ELR (cell line): ENCODE measurements at places on chromosomes 4 and X.

GRCh38 chr4:179095585-179096221 lies 1653.5 kb upstream of the AGA start:
- peak; percentile 49 for DNase-seq

DNA sequence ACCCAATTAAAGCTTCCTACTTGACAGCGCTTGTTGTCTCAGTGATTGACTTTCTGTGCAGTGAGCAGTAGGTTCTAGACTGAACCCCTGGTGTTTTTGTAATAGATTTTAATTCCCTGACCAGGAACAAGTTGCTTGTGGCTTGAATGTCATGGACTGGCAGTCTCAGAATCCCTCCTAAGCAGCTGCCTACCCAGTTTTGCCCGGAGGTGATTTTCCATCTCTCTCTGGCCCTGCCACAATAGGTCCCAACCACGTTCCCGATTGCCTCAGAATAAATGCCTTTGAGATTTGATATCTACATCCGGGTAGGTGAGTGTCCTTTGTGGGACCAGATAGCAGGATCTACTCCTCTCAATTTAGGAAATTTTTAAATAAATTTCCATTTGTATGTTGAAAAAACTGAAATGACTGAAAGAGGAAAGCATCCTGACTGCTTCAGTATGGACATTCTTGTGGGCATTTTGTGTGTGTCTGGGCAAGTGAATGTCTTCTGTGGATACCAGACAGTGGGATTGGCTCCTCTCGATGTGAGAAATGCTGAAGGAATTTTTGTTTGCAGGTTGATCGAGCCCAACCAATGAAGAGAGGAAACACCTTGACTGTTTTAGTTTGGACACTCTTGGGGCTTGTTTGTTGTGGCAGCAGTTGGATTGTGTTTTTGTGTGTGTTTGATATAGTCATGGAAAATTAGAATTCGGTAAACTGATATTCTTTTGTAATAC lies 1607.4 kb downstream of the C4orf33 start:
- DNase-seq, result peak; percentile 3

- DNase-seq, result no peak
Measured at GRCh38 chrX:141960578-141960977, 56.9 kb downstream of the MAGEC1 start.

- no peak for DNase-seq
Measured at GRCh38 chr4:151522866-151523519, 114.0 kb downstream of the FHIP1A start.

DNA sequence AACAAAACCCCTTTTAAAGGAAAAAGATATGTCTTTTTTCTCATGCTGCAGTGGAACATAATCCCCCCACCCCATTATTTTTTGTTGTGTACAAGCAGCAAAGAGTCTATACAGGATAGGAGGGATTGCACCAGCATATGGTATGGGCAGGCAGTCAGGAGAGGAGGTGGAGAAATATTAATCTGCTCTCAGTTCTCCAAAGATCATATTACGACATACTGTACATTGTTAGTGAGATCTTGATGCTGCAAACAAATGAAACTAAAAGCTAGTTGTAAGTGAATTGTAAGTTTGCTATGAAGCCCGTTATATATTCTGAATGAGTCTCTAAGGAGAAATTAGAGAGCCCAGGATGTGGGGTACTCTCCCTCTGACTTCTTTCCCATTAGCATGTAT lies 75.3 kb downstream of the RAPGEF2 start:
- no peak for DNase-seq

- DNase-seq, result no peak
Measured at GRCh38 chrX:18810416-18810815, 103.0 kb downstream of the PPEF1 start.

GRCh38 chrX:9301836-9302235 lies 163.0 kb upstream of the TBL1X start:
- no peak for DNase-seq

GRCh38 chr4:88729146-88729760 lies 31.6 kb upstream of the NAP1L5 start:
- DNase-seq, result no peak

DNA sequence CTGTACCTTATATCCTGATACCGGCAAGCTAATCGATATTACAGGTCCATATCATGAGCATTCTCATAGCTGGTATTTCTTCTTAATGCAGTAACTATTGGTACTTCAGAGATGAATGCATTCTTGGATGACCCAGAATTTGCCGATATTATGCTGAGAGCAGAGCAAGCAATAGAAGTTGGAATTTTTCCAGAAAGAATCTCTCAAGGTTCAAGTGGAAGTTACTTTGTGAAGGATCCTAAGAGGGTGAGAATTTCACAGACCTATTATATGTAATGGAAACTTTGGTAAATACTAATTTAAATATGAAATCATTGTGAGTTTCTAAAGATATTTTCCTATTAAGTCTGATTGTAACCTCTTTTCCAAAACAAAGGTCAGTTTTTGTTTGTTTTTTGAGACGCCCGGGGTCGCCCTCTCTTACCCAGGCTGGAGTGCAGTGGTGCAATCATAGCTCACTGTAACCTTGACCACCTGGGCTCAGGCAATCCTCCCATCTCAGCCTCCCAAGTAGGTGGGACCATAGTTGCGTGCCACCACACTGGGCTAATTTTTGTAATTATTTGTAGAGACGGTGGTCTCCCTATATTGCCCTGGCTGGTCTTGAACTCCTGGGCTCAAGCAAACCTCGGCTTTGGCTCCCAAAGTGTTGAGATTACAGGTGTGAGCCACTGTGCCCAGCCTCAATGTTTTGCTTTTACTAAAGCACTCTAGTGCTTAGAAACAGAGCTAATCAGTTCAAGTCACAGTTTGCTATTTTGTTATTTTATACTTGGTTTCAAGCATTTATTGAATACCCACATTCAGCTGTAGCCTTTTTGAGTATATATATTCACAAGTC lies 18.6 kb downstream of the PI4K2B start:
- DNase-seq, result no peak

GRCh38 chrX:20514358-20514757 lies 247.6 kb upstream of the RPS6KA3 start:
- DNase-seq, result peak; percentile 89

DNA sequence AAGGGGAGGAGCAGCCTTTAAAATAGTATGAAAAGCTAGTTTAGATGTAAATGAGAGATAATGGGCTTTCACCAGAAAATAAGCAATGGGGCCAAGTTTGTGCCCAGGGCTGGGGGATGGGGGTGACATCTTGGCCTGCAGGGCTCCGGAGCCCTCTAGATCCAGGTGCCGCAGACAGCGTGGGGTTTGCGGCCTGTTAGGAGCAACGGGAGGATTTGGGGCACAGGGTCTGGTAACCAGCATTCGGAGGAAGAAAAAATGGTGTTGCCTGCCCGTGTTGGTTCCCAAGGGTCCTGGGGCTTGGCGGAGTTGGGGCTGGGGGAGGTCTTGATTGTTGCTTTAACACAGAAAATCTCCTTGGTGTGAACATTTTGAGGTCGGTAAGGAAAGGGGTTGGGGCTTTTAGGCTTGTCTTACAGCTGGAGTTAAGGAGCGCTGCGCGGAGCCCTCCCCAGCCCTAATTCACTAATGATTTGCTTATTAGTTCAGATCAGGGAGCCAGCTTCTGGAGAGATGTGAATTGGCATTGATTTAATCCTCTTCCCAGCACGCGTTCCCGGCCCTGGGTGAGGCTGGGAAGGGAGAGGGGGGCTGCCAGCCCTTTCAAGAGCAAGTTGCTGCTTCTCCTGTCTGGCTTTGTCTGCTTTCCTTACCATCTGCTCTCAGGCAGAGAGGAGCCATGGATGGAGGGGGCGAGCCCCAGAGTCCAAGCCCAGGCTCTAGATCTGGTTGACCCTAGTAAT lies 443.4 kb downstream of the BCOR start:
- no peak for DNase-seq

DNA sequence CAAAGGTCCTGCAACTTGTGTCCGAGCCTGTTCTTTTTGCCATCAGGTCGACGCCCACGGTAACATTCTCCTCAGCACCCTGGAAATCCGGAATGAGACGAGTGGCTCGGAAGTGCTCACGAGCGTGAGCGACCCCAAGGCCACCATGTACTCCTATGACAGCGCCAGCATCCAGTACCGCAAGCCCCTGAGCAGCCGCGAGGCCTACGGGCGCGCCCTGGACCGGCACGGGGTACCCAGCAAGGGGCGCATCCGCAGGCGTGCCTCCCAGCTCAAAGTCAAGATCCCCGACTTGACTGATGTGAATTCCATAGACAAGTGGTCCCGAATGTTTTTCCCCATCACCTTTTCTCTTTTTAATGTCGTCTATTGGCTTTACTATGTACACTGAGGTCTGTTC lies 37.9 kb downstream of the COMMD8 start:
- DNase-seq, result no peak

GRCh38 chr4:52103319-52103718 lies 52.2 kb downstream of the SPATA18 start:
- peak; percentile 17 for DNase-seq

DNA sequence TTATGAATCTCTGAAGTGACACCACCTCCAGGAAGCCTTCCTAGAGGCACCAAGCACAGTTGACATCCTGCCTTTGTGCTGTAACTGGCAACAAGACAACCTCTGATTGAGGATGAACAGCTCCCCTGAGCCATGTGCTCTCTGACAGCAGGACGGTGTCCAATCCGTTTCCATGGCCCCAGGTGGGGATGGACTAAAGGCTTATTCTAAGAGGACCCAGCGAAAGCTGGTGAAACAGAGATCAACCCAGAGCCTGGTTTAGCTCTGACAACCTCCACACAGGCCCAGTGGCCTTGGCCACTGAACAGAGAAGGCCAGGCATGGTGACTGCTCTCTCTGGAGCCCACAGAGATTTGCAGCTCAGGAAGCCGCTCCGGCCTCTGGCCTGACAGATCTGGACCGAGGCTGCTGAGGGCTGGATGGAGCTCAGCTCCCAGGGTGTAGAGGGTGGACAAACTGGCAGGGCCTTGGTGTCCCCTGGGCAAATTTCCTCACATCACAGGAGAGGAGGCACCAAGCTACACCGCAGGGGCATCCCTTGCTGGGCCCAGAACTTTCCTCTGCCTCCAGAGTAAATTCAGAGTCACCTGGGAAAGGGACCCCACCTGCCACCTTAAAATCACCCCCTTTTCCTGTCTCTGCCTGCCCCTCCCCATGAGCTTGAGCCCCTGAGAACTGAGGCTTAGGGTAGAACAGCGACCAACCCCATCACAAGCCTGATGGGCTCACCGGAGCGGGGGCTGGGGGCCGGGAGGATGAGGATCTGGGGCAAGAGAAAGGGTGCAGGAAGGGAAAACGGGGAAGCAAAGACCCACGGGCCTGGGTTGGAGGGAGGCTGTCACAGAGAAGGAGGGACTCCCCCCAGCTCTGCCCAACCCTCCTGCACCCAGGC lies 40.2 kb downstream of the HMX1 start:
- no peak for DNase-seq

DNA sequence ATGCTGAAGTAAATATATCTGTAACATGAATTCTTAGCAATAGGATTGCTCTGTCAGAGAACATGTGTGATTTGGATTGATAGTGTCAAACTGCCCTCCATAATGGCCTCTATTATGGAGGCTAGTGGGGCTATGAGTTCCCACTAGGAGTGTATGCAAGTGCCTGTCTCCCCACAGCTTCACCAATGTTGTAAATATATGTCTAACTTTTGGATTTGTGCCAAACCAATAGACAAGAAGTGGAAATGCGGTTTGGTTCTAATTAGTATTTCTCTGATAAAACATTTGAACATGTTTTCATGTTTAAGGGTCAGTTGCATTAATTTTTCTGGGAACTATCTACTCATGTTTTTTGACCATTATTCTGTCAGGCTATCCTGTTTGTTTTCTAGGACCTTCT lies 28.1 kb downstream of the GPAT3 start:
- no peak for DNase-seq

GRCh38 chr4:165627128-165627527 lies 245.9 kb upstream of the TLL1 start:
- DNase-seq, result no peak

- no peak for DNase-seq
Measured at GRCh38 chr4:24434241-24434640, 150.1 kb downstream of the DHX15 start.

GRCh38 chr4:107094332-107094731 lies 58.2 kb upstream of the DKK2 start:
- peak; percentile 55 for DNase-seq

DNA sequence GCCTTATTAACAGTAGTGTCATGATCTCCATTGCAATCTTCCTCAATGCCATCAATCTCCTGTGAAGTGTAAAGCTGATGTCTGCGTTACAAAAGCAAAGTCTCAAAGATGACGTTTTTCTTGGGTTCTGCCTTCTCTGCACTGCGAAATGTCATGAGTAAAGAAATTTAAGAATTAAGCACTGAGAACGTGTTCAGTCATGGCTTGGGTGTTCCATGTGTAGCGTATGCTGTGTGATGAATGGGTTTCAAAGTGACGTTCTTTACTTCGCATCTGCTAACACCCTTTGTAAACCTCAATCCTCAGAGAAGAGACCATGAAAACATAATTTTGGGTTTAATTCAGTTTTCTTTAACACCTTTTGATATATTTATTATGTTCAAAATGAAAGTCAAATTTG lies 999 bp downstream of the NAP1L5 start:
- no peak for DNase-seq

GRCh38 chr4:80197601-80198440 lies 518 bp downstream of the PRDM8 start:
- peak; percentile 34 for DNase-seq

DNA sequence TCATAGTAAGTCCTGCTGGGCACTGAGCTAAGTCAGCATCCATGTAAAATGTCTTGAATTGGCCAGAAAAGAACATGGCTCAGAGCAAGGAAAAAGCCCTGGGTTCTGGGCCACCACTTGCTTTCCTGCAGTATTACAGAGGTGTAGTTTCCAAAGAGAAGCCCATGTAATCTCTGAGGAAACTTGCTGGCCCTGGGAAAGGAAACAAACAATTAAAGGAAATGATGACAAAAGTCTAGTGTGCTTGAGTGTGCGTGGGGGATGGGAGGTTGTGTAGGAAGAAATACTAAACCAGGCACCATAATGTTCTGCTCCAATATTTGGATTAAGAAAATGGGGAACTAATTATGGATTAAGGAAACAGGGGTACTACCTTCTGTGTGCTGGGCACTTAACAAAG lies 39.5 kb upstream of the SMIM10L2A start:
- DNase-seq, result no peak

DNA sequence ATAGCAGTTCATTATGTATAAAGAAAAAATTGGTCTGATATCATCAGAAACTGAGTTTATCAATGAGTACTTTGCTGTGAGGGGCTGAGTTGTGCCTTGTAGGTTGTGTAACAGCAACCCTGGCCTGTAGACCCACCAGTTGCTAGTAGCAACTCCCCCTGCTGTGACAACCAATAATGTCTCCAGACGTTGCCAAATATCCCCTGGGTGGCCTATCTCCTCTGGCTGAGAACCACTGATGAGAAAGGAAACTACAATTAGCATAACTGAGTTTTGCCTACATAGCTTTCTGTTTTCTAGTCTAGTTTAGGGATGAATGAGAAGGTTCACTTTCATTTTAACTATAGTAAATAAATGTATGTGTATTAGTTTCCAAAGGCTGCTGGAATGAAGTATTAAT lies 234.1 kb downstream of the CPE start:
- no peak for DNase-seq
